ENCODE measurements at places on chromosomes 2 and 18.
A peak's percentile ranks its signal among the peaks of the same experiment; 100 is the strongest.

GRCh38 chr18:65827444-65827843, 76.6 kb downstream of the CDH7 start:
- DNase-seq = no peak

GRCh38 chr2:43033466-43034241, 192.8 kb downstream of the ZFP36L2 start:
- DNase-seq = no peak

DNA sequence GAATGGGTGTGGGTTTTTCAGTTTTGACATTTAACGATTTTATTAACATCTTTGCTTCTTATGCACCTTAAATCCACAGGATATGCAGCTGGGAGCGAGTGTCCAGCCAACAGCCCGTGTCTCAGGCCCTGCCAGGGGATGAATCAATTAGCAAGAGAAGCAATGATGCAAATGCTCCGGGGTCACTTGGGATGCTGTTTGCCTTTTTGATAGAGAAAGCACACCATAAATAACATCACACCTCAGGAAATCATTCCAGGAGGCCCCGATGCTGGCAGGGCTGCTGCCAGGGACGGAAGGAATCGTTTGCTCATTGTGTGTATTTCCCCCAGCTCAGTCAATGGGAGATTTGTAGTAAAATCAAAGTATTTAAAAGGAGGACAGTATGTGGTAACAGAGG, 394.0 kb upstream of the HNRNPA3 start:
- no peak for DNase-seq

DNA sequence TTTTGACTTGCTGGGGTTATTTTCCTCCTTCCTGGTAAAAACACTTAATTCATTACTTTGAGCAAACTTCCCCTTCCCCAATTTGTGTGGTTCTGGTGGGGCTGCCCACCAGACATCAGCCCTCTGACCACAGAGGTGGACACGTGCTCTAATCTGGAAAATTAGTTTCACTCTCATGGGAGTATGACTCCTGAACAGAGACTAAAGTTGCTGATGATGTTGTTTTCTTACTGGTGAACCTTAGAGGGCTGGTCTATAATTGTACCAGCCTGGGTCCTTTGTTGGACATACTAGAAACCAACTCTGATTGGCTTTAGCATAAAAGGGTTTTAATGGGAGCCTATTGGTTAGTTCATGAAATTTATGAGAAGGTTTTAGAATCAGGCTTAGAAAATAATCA, 54.1 kb upstream of the ACYP2 start:
- DNase-seq = no peak

GRCh38 chr2:8628866-8629209, 53.0 kb upstream of the ID2 start:
- no peak for DNase-seq

DNA sequence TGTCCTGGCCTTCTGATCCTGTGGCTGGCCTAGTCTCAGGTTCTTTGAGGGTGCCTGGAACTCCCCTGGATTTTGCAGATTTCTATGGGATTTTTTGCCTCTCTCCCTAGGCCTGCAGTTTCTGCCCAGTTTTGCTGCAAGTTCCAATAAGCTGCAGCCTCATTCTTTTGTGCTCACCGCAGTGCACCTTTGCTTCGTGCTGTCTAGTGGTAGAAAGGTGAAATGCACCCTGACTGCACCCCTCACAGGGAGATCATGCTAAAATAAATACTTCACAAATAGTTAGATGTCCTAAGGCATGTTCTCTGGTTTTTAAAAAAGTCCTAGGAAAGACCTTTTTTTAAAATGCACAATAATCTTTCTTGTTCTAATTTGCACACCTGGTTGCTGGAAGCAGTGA, 72.5 kb downstream of the GNAL start:
- DNase-seq = no peak

DNA sequence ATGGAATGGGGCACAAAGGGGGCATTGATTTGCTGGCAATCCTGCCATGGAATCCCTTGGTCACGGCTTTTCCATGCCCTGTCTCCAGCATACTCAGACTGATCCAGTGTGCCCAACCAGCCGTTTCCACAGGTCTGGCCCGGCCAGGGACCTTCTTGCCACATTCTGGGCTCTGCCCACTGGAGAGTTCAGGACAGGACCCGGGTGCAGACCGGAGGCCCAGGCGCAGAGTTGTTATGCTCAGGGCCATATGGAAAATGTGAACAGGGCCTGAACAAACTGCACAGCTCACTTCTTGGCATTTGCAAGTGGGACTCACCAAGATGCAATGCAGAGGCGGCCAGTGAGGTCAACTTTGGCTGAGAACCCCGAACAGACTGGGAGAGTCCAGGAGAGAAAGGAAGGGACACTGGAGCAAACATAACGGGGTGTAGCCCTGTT, 15.6 kb upstream of the ASAP2 start:
- DNase-seq = peak; percentile 21

DNA sequence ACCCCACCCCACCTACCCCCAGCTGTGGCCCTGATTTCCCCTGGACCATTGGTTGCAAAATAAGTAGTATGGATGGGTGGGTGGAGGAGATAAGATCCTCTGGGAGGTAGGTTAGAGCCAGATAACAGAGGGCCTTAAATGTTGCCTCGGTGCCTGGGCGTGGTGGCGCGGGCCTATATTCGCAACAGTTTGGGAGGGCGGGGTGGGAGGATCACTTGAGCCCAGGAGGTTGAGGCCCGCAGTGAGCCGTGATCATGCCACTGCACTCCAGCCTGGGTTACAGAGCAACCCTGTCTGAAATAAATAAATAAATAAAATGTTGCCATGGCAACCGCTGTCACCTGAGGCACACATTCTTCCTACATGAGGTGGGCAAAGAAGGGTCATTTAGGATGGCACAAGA, 103.3 kb upstream of the GATA6 start:
- DNase-seq = no peak

DNA sequence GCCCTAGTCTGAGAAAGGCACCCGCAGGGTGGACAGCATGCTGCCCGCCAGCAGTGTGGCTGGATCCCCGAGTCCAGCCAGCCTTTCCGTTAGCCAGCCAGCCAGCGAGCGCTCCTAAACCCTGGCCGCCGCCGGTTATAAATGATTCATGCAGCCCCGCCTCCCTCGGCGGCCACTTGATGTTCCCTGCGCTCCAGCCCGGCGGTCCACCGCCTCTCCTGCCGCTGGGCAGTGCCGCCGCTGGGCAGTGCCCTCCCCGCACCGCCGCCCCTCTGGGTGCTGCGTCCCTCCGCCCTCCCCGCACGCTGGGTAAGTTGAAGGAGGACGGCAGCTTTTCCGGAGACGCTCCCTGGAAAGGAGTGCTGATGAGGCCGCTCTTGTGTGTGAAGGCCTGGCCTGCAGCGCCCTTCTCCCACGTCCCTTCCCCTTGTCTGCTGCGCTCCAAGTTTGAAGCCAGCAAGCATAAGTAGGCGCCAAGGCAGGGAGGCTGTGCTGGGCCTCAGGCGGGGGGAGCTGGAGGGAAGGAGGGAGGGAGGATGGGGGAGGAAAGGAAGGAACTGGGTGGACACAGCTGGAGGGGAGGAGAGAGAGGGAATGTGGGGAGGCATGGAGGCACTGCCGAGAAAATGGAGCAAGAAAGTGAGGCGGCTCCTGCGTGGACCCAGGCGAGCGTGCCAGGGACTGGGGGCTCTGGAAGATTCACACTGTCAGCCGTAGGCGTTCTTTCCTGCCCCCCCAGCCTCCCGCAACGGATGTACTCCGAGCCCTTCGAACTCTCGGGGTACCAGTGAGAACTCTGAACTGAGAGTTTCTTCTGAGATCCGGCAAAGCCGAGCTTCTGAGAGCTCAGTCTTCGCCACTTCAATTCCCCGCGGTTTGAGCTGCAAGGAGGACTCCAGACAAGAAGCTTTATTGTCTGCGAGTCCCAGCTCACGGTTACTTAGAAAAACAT, 131.9 kb downstream of the GLI2 start:
- peak; percentile 65 for DNase-seq

- no peak for DNase-seq
These were observed 59.5 kb downstream of the IRS1 start for GRCh38 chr2:226740039-226740648.

DNA sequence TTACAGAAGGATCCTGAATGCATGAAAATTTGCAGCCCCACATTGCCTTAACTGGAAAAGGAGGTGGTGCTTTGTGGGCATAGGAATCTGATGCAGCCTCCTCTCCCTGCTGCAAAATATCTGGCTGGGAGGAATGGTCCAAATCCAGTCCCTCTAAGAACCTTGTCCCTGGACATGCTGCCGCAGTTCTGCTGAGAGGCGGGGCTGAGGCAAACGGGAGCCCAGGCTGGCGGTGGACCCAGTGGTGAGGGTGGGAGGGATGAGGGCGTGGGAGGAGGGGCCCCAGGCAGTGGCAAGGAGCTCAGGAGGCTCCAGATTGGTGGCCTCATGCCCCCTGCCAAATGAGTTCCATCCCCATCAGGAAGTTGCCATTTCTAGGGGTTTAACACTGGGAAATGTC, 36.2 kb downstream of the ZAP70 start:
- no peak for DNase-seq

GRCh38 chr18:24214913-24215312, 76.1 kb downstream of the CABYR start:
- DNase-seq = no peak

Measured in hypothalamus (tissue), 51 donors.